ENCODE measurements at places on chromosomes 16 and 17.

DNA sequence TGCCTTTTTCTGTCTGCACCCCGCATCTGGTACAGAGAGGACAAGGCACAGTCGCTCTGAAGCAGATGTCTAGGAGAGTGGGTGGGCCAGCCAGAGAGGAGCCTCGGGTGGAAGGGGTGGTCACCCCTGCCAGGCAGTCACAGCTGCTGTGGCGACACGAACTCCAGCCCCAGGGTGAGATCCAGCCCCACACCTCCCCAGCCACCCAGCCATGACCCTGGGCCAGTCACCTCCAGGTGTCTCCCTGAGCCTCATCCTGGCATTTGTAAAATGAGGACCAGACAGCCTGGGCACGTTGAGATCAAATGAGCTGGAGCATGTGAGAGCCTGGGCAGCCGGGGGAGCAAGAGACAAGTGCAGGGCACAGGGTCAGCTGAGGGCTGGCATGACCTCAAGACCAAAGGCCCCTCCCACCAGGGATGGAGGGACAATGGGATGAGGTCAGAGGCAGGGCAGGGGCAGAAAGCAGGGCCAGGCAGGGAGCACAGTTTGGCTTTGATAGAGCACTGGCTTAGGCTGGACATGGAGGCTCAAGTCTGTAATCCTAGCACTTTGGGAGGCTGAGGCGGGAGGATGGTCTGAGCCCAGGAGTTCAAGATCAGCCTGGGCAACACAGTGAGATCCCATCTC lies 7.7 kb downstream of the ADAM11 start:
- DNase-seq = no peak

GRCh38 chr17:83075270-83075880 lies 4.0 kb upstream of the METRNL start:
- no peak for DNase-seq

DNA sequence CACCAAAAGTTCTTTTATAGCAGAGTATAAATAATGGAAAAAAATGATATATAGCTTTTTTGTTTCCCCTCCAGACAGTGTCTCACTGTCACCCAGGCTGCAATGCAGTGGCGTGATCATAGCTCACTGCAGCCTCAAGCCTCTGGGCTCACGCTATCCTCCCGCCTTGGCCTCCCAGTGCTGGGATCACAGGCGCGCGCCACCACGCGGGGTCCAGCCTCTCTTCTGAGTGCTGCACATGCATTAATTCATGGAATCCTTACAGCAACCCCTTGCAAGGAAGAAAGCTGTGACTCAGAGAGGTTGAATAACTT lies 18.0 kb upstream of the ZNF629 start:
- no peak for DNase-seq

DNA sequence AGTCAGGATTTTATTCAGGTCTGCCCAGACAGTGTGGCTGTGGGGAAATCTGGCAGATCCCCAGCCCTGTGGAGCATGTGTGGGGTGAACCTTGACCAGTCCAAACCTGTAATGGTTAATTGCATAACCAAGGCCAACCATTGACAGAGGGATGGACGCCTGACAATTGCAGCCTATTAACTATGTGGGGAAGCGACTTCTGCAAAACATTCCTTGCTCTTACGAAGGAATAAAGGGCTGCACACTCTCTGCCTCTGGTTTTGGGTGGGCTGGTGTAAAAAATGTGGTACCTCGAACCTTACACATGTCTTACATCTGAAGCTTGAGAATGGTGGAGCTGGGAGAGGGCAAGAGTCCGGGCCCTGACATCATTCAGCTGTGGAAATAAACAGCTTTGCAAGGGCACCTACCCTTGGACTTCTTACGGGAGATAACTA lies 35.8 kb downstream of the MAF start:
- no peak for DNase-seq

GRCh38 chr17:82740906-82741759 lies 5.7 kb downstream of the FN3K start:
- DNase-seq = no peak

DNA sequence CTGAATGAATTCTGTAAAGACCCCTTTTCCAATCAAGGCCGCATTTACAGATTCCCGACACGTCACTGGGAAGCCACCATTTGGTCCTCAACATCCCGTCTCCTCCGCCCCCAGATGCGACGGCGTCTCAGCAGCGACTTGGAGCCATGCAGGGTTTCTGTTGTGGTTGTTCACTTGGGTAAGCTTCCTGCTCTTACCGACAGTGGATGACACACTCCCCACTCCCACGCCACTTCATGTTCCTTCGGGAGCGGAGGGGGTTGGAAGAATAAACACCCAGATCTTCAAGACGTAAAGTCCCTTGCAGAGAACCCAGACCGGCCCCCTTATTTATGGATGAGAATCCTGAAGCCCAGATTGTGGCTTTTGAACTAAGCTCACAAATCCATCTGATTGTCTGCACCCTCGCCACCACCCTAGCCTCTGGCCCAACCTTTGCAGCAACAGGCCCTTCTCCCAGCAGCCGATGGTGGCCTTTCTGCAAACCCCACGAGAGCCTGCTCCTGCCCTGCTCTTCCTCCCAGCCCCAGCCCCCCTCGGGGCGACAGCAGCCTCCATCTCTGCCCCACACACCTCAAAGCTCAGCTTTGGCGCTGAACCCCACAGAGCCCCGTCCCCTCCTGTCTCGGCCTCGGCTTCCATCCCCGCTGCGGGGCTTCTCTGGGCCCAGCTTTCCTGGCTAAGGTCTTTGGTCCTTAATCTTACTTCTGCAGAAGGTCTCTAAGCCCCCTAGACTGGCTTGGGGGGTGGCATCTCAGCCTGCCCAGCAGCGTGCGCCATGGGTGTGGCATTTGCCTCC lies 19.0 kb upstream of the OSGIN1 start:
- DNase-seq = no peak

GRCh38 chr16:49747654-49748053 lies 108.3 kb downstream of the ZNF423 start:
- DNase-seq = no peak

GRCh38 chr17:58338454-58338840 lies 9.9 kb upstream of the TSPOAP1 start:
- no peak for DNase-seq

- DNase-seq = no peak
Measured at GRCh38 chr16:19066988-19067348, 446 bp upstream of the COQ7 start.

GRCh38 chr16:11672206-11673090 lies 4.2 kb downstream of the SNN start:
- no peak for DNase-seq

DNA sequence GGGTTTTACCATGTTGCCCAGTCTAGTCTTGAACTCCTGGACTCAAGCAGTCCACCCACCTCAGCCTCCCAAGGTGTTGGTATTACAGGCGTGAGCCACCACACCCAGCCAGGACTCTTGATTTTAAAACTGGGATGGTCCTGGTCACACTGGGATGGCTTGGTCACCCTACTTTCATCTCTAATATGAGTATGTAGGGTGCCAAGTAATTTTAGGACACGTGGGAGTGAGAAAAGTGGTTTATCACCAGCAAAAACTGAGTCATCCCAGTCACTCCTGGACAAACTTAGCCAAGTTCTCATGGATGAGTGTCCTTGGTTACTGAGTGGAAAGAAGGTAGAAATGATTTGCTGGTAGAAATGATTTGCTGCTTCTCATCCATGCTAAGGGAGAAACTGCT lies 9.9 kb downstream of the CLEC19A start:
- no peak for DNase-seq

DNA sequence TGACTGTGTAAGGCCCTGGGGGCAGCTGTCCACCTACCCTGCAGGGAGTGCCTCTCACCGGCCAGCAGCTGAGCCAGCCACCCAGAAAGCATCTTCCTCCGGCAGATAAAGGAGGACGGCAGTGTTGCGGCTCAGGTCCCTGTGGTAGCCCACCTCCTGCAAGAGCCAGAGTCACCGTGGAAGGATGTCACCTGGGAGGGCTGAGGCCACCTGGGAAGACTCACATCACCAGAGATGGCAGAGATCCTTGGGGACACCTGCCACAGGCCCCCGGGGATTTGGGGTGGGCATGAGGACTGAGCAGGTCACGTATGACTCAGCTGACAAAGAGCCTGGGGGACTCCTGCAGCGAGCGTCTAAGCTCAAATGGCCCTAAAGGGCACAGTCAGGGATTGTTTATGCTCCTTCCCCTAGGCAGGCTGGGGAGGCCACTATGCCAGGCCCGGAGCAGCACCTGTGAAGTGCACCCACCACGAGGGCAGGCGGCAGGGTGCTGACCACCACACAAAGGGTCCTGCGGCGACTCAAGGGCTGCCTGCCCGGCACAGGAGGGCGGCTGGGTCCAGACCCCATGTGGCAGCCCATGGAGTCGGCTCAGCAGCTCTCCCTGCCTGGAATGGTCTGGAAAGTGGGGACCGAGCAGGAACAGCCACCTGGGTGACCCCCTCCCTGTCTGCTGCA lies 44.1 kb downstream of the TNFRSF13B start:
- no peak for DNase-seq

DNA sequence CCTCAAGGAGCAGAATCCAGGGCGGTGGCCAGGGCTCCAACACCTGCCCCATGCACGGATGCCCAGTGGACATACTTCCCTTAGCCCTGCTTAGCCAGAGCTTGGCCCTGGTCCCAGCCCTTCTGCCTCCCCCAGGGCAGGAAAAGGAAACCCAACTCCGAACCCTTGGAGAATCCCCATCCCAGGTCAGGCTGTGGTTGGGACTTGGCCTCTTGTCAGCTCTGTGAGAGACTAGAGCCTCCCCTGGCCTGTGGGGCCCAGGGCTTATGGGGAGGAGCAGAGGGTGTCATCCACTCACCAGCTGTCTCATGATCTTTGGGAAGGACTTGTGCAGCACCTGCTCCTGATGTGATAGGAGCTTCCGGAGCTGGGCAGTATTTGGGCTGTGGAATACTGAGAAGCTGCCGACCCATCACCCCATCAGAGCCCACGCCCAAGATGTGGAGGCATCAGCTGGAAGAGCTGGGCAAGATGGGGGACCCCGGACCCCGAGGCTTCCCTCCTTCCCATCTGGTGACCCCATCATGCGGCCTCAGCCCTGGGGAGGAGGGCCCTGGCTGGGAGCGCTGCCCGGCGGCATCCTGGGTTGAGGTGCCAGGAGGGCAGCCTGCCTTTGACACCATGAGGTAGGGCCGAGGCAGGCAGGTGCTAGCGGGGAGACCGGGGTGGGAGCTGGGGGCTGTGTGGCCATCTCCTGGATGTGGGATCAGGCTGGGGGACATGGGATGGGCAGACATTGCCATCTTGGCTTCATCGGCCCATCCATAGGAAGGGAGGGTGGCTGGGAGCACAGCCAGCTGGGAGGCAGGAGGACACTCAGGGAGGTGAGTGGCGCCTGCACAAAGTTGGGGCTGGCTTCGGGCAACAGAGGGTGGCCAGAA lies 45.1 kb downstream of the TNFRSF13B start:
- DNase-seq = no peak

- DNase-seq = no peak
Measured at GRCh38 chr16:56324406-56324805, 100.9 kb downstream of the AMFR start.

DNA sequence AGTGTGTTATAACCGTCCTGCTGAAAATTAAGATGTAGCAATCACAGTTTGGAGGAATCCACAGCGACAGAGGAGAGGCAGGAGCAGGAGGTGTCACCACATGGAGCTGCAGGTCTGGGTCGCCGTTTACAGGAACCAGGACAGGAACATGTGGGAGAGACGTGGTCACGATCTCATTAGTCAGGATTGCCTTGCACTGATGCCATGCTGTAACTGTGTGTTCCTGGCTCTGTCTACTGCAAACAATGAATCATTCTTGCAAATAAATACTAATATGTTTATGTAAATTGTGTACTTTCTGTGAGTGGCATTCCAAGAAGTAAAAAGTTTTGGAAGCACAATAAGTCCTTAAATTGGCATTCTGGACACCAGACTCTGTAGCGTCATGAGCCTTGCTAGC lies 271.8 kb downstream of the CPPED1 start:
- DNase-seq = no peak

- no peak for DNase-seq
Measured at GRCh38 chr16:70437017-70437581, 1.8 kb downstream of the ST3GAL2 start.

Data from GM19239 (cell line).